Prostate gland (tissue), 2 donors: ENCODE measurements at places on chromosomes 3 and 15. TPM values are rescaled to one million over a fixed set of nuclear protein-coding genes. Genes with fewer than 3 reads are reported as not detected.
A peak's percentile ranks its signal among the peaks of the same experiment; 100 is the strongest.

The ALDH1A2 gene
- total RNA-seq = 65.0 TPM

The CCR4 gene
- 1.2 TPM for total RNA-seq

The SGO1 gene
- total RNA-seq = 0.41 TPM

The FSIP1 gene
- 1.6 TPM for total RNA-seq

The ACOX2 gene
- total RNA-seq = 42.5 TPM

- no peaks in the 10 kb centered on the region for H3K27me3 ChIP-seq
- H3K4me1 ChIP-seq = no peaks in the 10 kb centered on the region
- H3K27ac ChIP-seq = no peak overlapping the region
- no peak for DNase-seq
These were observed 63.4 kb downstream of the ARHGEF26 start for GRCh38 chr3:154184582-154184981.

- H3K4me3 ChIP-seq = no peak overlapping the region
- no peak overlapping the region for H3K27ac ChIP-seq
- DNase-seq = no peak
- H3K36me3 ChIP-seq = peaks cover 26% of the 10 kb centered on the region
These were observed 49.1 kb downstream of the KLHL25 start for GRCh38 chr15:85745525-85746150.

DNA sequence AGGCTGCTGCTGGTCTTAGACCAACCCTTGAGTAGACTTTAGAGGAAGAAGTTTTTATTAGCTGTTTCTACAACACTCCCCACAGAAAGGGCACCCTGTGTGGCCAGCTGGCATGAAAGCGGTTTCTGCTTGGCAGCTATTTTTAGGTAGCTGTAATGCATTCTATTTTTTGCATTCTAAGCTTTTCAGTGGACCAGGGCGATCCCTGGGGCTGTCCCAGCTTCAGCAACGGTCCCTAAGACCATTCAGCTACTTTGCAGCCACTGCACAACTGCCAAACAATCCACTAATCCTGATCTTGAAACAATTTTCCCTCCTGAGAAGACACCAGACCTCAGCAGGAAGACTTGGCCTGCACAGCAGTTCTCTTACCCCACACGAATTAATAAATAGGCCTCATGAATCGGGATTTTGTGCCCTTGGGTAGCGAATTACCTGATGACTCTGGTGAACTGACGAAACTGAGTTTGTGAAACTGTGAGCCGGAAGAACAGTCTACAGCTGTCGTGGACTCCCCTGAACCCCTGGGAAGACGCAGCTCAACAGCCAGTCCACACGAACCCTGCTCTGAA is 14.6 kb upstream of the TFRC start:
- H3K36me3 ChIP-seq = no peaks in the 10 kb centered on the region
- no peaks in the 10 kb centered on the region for H3K27me3 ChIP-seq
- H3K4me3 ChIP-seq = no peak overlapping the region
- peak overlapping the region; percentile 7 for H3K27ac ChIP-seq
- DNase-seq = peak; percentile 68

- H3K36me3 ChIP-seq = no peaks in the 10 kb centered on the region
- H3K4me3 ChIP-seq = no peak overlapping the region
- no peaks in the 10 kb centered on the region for H3K4me1 ChIP-seq
- H3K27ac ChIP-seq = no peak overlapping the region
These were observed 113.0 kb downstream of the TAFA4 start for GRCh38 chr3:68819361-68819760.
